ENCODE measurements at places on chromosomes 5 and 9.

DNA sequence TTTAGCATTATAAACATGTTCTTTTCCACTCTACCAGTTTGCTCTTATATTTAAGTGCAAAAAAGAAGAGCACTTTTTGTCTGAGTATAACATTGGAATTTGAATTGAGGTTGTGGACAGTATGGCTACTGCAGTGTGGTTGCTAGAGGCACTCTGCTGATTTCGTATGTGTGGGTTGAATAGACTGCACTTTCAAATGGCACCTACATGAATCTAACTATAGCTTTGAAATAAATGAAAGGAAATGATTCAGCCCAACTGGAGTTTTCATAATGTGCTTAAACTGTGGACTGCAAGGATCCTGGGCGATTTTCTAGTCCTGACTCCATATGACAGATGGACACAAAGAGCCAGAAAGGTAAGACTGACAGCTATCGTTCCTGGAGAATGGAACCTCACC is 657.6 kb upstream of the RIOK2 start:
- no peak for DNase-seq

DNA sequence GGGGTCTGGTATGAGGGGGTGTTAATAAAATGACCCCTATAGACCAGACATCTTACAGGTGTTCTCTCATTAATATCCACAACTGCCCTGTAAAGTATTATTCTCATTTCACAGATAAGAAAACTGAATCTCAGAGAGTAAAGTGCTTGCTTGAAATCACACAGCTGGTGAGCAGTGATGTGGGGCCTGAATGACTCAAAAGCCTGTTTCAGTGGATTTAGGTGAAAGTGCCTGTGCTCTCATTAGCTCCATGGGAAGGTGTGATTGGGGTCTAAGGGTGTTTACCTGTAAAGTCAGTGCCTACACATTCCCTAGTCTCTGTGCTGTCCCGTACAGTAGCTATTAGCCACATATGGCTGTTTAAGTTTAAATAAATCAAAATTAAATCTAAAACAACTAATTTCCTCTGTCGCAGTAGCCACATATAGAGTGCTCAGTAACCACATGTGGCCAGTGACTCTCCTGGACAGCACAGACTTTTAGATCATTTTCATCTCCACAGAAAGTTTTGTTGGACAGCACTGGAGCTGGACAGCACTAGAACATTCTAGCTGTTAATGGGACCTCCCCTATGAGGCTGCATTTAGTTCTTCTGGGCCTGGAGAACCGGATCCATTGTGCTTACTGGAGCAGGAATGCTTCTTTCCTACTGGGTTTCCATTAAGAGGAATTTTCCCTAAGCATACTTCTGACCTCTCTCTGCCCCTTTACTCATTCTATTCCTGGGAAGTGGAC is 52.5 kb upstream of the SEMA6A start:
- no peak for DNase-seq

- no peak for DNase-seq
Measured at GRCh38 chr5:159765760-159766517, 150.3 kb upstream of the ADRA1B start.

GRCh38 chr5:169914766-169915165 is 65.5 kb downstream of the INSYN2B start:
- peak; percentile 25 for DNase-seq

- DNase-seq, result peak; percentile 62
Measured at GRCh38 chr5:435961-436640, 6.9 kb upstream of the EXOC3 start.

DNA sequence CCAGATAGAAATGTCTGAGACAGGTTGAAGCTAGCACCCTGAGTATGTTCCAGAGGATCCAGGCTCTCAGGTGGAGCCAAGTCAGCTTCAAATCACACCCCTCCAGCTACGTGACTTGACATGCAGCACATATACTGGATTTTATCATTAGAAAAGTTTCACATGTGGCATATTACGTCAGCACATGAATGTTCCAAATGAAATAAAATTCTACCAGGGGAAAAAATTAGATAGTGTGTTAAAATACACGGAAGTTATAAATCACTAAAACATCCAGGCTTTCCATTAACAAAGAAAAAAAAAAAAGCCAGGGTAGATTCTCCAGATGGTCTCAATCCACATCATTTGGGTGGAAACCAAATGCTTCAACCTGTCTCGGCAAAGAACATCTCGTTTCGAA is 251.6 kb downstream of the MPDZ start:
- DNase-seq, result no peak

Data from WTC11 (cell line).